ENCODE measurements at places on chromosomes 11 and 22.

DNA sequence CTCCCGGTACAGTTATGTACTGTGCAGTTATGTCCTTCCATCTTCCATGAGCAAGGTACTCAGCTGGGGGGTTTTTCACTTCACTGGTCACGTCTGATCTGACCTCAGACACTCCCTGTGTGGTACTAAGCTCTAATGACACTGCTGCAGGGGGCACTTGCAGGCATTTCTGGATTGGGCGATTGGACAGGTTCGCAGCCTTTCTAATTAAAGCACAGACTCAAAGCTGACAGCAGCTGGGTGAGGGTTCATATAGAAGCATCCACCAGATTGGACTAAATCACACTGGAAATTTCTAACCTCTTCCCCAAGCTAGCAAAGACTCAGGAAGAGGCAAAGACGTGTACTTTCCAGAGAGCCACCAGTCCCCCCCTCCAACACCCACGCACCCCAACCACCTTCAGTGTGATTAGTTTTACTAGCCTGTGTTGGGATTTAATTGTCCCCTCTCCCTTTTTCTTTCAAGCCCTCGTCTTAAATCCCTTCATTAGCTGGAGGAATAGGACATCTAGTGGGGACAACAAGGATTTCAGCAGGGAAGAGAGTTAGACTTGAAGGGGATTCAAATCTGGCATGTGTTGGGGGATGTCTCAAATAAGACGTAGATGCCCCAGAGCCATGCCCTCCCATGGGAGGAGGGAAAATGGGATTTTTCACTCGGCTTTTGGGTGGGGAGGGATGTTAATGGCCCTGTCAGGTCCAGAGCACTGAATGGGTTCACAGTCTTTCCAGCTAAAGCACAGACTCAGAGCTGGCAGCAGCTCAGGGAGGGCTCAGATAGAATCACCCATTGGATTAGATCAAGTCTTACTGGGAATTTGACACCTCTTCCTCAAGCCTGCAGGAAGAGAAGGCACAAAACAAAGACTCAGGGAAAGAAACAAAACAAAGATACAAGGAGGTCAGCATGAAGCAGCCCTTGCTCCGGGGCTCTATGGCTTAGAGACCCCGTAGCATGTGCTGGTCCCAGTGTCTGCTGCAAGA lies 10.9 kb downstream of the INS start:
- peak; percentile 15 for DNase-seq

GRCh38 chr11:66277471-66278362 lies at the start of gene CNIH2:
CNIH2 (plus strand) TSS chr11:66278175; CDS start chr11:66278457, 282 bp downstream.
- peak; percentile 61 for DNase-seq

GRCh38 chr22:42160830-42161696 lies 30.5 kb upstream of the CYP2D6 start:
- DNase-seq, result no peak

DNA sequence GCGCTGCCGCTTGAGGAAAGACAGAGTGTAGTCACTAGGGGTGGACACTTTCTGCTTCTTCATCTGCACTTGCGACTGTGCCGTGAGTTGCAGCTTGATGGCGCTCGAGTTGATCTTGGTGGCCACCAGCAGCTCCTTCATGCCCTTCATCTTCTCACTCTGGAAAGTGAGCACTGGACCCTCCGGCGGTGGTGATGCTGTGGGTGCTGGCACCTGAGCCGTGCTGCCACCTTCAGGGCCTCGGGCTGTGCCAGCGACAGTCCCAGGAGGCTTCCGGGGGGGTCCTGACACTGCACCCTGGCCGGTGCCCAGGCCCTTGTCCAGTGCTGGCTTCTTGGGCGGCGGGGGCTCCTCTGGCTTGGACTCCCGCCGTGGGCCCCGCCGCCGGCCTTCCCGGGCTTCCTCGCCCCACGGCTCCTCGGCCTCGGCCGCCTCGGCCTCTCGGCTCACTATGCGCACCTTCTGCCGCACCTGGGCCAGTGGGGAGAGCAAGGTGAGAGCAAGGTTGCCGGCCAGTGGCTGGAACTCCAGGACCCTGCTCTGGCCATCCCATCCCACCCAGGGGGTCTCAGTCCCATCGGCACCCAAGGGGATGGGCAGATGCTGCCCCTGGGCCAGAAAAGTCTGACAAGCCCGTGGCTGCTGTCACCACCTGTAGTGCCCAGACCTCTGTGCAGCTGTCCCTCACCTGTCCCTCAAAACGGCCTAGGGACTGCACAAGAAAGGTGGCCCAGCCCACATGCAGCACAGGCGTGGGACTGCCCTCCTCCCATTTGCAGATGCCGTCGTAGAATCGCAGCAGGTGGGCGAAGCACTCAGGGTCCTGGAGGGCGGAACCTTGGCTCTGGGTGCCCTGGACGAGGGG lies 1.6 kb upstream of the MAP4K2 start:
- peak; percentile 32 for DNase-seq

DNA sequence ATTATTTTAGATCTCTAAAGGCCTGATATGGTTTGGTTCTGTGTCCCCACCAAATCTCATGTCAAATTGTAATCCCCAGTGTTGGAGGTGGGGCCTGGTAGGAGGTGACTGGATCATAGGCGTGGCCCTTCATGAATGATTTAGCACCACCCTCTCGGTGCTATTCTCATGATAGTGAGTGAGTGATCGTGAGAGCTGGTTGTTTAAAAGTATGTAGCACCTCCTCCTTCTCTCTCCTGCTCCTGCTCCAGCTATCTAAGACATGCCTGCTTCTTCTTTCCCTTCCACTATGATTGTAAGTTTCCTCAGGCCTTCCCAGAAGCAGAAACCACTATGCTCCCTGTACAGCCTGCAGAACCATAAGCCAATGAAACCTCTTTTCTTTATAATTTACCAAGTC lies 114.1 kb downstream of the SERGEF start:
- DNase-seq, result no peak

DNA sequence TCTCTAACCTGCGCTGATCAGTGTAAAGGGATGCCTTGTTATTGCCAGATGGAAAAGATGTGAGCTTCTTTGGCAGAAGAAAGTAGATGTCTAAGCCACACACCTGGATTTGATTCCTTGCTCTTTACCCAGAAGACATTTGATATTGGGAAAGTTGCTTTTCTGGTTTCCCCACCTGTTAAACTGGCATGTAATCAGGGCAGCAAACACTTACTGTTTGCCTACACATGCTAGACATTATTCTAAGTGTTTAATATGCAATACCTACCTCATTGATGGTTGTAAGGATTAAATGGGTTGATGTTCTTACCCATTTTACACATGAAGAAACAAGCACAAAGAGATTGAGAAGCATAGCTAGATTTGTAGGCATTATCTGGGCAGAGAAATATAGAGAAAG lies 16.6 kb downstream of the ASRGL1 start:
- no peak for DNase-seq

GRCh38 chr11:77557553-77557952 lies 32.2 kb upstream of the AQP11 start:
- peak; percentile 64 for DNase-seq

- DNase-seq, result peak; percentile 71
Measured at GRCh38 chr11:41459465-41460401, at the start of gene LRRC4C. LRRC4C (minus strand) TSS chr11:41459652.

- no peak for DNase-seq
Measured at GRCh38 chr11:77374611-77375031, 73.1 kb upstream of the GDPD4 start.

- DNase-seq, result no peak
Measured at GRCh38 chr22:36884349-36885158, 23.7 kb downstream of the NCF4 start.

DNA sequence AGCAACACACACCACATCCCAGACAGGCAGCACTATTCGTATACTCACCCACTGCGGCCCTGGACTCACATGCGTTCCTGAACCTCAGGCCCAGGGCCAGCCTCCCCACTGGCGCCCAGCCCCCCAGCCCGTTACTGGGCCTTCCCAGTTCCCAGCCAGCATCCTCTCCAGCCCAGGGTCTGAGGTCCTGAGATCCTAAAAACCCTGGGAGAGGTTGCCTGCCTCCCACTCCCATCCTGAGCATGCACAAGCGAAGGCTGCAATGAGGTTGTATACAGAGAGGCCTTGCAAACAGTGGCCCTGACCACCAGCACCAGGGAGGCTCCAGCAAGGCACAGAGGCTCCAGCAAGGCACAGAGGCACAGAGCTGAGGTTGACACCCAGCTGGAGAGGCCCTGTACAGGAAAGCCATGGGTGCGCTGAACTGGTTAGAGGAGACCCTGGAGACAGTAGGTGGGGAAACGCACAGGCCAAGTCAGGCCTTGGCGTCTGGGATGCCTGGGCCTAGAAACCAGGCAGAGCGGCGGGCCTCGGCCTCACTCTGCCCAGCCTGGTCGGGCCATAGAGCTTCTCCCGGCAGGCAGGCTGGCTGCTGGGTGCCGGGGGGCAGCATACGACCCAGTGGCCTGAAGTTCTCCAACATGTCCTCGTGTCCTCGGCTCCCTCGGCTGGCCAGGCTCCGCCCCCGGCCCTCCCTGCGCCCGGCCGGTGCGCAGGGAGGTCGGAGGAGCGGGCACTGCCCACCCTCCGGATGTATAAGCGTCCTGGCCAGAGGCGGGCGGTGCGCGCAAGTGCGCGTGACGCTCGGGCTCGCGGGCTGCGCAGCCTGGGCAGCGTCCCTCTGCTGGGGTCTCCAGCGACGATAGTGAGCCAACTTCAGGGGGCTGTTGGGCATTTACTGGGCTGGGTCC lies 2.3 kb upstream of the TBX1 start:
- no peak for DNase-seq

- DNase-seq, result peak; percentile 9
Measured at GRCh38 chr11:134543241-134543640, 131.2 kb upstream of the B3GAT1 start.

DNA sequence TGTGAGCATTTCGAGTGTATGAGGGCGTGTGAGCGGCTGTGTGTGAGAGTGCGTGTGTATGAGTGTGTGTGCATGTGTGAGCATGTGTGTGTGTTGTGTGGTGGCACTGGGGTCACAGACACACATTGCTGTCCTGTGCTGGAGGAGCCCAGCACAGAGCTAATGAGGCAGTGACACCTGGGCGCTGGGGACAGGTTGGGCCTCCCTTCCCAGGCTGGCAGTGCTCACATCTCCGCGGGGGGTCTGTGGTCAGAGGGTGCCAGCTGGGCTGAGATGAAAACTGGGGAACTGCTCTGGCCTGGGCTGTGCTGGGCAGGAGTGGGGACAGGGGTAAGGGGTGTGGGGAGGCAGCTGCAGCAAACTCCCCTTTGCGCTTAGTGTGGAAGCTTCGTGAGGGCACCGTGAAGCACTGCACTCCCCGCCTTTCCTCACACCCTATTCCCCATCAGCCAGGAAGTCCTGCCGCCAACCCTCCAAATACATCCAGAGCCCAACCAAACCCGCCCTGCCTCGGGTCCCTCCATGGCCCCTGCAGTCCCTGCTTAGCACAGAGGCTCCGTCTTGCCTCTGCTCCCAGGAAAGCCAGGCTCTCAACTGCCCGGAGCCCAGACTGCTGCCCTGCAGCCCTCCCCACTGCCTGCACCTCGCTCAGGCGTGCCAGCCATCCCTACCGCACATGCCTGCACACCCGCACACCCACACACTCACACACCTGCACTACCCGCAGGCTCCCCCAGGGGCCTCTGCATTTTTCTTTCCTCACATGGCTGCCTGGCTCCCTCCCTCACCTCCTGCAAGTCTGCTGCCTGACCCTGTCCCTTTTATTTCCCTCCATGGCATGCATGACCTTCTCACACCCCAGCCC lies 62.0 kb upstream of the THY1 start:
- no peak for DNase-seq

DNA sequence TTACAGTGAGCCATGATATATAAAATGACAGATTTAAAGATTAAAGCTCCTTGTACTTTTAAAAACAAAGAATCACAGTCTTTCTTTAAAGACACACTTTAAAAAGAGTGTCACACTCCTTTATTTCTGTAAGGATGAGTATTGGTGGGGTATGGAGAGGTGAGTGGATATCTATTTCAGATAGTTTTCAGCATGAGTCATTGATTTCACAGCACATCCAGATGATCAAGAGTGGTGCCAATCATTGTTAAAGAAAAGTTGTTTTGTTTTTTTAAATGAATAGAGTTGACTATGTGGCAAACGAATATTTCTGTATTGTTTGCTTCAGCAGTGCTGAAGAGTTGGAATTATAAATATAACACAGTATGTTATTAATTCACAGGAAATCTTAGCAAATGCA lies 52.5 kb downstream of the FAR1 start:
- DNase-seq, result no peak

DNA sequence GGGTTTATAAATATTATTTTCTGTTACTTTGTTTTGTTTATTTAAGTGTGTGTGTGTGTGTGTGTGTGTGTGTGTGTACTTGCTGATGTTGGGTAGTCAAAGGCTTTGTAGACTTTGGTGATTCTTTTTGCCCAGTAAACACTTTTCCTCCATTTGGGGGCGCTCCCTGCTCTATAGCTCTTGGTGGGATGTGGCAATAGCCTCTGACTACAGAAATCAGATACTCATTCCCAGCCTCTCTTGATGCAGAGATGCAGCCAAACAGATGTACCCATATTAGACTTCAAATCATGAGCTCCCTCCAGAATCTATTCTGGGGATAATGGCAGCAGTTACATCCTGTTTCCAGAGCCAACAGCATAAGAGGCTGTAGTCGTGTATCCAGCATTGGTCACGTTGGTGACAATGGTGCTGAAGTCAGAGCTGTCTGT lies 33.4 kb upstream of the APOL5 start:
- DNase-seq, result peak; percentile 22

- DNase-seq, result no peak
Measured at GRCh38 chr11:23851216-23851615, 645.6 kb upstream of the LUZP2 start.

- no peak for DNase-seq
Measured at GRCh38 chr11:59754494-59754858, 700 bp upstream of the STX3 start.

GRCh38 chr11:12516387-12517105 lies 139.2 kb downstream of the PARVA start:
- DNase-seq, result no peak

Data from G401 (cell line).